ENCODE measurements at places on chromosomes 1 and 21.

- no peak for DNase-seq
Measured at GRCh38 chr1:54359393-54360162, 46.6 kb downstream of the SSBP3 start.

DNA sequence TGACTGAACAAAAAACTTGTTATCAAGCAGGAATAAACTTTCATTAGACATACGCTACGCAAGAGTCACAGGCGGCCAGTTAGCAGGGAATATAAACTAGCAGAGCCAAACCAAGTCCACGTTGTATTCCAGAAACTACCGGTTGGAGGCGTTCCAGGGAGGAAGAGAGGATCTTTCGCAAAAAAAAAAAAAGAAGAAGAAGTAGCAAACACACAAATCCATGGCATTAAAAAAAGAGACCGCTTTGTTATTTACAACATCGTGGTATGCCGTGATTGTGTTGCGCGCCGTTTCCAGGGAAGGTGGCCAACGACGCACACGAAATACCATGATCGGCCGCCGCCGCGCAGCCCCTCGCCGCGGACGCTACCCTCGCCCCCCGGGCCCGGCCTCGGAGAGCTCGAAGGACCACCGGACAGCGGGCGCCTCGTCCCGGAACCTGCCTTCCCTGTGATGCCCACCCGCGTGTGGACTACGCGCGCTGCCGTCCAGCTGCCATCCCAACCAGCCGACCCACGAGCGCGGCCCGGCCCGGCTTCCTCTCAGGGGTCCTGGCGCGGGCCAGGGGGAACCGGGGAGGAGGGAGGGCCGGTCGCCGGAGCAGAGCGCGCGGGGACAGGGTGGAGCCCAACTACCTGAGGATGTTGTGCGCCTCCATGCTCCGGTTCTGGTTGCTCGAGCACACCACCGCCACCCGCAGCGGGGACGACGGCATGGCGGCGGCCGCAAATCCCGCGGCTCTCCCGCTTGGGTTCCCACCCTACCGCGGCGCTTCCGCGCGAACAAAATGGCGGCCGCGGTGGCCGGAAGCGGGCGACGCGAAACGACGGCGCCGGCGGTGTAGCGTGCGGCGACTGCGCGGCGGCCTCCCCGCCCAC lies 581 bp downstream of the SSU72 start:
- peak; percentile 84 for DNase-seq

- DNase-seq = no peak
Measured at GRCh38 chr1:159173320-159173719, 1.9 kb downstream of the CADM3 start.

DNA sequence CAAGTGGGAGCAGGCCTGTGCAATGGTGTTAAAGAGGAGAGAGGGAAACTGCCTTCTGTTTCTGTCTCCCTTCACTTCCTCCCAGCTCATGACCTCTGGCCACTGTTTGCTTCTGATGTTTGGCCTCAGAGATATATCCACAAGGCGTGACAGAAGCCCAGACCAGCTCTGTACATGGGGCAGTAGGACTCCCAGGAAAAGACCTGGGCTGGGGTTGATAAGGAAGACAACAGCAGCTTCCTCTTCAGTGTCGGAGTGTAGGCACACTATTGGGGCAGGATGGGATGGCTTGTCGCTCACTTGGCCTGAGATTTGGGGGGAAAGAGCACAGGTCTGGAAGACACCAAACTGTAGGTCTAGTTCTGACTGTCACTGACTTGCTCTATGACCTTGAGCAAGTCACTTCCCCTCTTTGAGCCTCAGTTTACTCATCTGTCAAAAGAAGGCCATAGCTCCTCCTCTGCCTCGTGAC lies 67.8 kb upstream of the KLHDC7A start:
- no peak for DNase-seq

DNA sequence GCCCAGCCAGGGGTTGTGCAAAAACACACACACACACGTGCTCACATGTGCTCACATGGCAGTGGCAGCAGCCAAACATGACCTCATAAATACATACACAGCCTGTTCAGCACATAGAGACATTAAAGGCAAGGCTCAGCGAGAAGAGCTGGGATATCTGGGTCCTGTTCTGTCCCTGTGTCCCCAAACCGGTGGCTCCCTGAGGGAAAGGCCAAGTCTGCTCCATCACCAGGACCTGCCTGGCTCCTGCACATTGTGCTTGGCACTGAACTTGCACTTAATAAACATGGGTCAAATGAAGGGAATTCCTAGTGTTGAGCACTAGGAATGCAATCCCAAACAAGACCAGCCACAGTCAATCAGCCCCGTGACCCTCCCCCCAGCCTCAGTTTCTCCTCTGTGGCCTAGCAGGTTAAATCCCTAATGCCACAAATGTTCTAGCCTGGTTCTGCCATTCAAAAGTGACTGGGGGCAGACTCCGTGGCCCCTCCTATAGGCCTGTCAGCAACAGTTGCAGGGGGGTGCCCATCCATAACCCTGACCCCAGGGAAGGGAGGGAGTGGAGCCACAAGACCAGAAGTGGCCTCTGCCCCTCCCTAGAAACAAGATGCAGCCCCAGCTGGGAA lies 160.9 kb upstream of the VAMP3 start:
- no peak for DNase-seq

GRCh38 chr21:36325373-36326010 lies 5.5 kb downstream of the MORC3 start:
- peak; percentile 39 for DNase-seq

DNA sequence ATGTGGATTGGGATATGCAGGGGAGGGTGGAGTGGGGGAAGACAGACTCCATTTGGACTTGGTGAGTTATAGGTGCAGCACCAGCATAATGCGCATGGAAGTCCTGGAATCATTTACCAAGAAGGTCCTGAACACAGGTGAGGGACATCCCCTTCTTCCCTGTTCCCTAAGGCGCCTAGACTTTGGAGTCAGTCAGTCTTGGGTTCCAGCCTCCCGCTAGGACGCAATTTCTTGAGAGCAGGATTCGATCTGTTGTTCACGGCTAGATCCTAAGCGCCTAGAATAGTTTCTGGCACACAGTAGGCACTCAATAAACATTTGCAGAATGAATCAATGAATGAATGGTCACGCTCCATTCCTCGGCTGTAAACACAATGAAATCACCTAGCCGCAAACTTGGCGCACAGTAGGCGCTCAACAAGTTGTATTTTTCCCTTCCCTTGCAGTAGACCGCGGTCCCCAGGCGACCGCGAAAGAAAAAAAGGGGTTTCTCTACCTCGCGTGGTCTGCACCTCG lies 1.0 kb upstream of the AK4 start:
- no peak for DNase-seq

- DNase-seq = no peak
Measured at GRCh38 chr1:64337926-64338325, 132.0 kb upstream of the CACHD1 start.

DNA sequence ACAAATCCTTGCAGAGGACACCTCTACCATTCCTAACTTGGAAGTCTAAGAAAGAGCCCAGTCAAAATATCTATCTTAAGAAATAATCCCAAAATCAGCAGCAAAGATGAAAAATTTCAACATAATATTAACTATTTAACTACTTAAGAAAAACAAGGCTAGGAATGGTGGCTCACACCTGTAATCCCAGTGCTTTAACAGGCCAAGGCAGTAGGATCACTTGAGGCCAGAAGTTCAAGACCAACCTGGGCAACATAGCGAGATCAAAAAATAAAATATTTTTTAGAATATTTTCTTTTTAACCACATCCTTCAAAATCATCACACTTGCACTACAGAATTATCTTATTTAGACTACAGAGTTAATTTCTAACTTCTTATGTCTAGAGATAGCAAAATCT lies 4.9 kb downstream of the CNN3 start:
- DNase-seq = no peak

GRCh38 chr1:107183011-107183410 lies 42.2 kb downstream of the NTNG1 start:
- DNase-seq = no peak

GRCh38 chr1:77282187-77282865 lies 507 bp downstream of the AK5 start:
- DNase-seq = no peak

- no peak for DNase-seq
Measured at GRCh38 chr1:48266576-48266975, 44.1 kb downstream of the SLC5A9 start.

- peak; percentile 90 for DNase-seq
Measured at GRCh38 chr1:150067184-150068108, at the start of gene VPS45. Gene VPS45, plus strand, starts transcription at chr1:150067776. Its CDS starts 82 bp downstream, at chr1:150067858.

DNA sequence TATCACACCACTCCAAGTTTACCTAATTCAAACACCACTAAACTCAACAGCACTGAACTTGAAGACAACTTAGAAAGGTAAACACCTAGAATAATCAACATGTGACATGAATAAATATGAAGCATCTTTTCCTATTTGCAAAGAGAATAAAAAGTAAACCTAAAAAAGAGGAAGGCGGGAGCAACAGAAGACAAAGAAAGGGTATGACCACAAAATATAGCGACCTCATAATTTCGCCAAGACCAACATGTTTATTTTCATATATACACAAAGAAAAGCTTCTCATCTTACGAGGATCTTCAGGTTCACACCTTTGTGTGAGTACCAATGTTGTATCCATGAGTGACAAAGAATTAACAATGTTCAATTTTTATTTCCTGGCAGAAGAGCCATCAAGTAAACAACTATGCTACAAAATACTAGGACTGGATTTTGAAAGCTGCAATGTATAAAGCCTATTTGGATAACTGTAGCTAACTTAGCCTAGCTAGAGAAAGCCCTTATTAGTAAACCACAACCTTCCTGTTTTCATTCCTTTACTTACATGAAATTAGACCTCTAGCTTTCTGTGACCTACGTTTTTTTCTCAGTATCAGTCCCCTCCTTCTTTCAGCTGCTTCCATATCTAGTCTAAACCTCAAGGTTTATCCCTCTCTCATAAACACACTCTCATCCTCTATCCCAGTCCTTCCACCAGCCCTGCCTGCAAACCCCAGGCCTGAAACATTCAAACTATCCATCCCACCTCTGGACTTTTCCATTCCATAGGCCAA lies 21.3 kb upstream of the PHTF1 start:
- DNase-seq = no peak

GRCh38 chr21:42522271-42522670 lies 8.6 kb downstream of the SLC37A1 start:
- no peak for DNase-seq

GRCh38 chr1:226195144-226195543 lies 8.6 kb upstream of the ACBD3 start:
- no peak for DNase-seq

DNA sequence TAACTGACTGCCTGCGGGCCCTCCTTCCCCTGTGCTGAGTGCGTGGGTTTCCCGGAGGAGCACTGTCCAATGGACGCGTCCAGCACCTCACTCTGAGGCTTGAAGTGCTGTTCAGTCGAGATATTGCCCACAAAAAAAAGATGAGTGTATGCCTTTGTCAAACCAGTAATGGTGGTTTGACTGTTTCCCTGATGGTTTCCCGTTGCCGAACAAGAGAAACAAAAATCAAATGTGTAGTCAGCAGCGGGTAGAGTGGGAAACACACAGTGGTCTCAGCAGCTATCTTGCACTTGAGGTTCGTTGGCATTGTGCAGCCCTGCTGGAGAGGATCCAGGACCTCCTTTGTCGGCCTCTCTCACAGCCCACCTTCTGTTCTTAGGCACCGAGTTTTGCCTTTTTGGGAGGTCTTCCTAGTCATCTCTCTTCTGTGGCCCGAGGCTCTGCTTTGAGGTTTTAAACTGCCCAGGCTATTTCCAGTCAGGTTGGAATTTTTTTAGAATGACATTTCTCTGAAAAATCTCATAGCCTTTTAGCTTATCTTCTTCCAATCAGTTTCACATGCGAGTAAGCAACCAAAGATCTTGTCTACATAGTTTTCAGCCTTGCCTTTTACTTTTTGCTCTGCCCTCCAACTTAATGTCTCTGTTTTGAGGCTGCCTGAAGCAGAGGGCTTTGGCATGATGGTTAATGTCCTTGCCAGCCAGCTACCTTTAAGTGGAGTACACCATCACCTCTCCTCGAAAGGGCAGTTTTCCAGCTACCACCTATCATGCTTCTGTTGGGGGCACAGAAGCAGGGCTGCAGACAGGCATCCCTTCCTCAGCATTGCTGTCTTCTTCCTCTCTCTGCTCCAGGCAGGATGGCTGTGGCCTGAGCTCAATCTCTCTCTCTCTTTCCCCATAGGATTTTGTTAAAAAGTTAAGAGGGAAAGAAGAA lies 132.3 kb downstream of the URB2 start:
- DNase-seq = no peak

GRCh38 chr1:46749921-46750404 lies 31.0 kb upstream of the EFCAB14 start:
- DNase-seq = no peak

- DNase-seq = no peak
Measured at GRCh38 chr1:212555426-212555825, 53.1 kb upstream of the ATF3 start.

DNA sequence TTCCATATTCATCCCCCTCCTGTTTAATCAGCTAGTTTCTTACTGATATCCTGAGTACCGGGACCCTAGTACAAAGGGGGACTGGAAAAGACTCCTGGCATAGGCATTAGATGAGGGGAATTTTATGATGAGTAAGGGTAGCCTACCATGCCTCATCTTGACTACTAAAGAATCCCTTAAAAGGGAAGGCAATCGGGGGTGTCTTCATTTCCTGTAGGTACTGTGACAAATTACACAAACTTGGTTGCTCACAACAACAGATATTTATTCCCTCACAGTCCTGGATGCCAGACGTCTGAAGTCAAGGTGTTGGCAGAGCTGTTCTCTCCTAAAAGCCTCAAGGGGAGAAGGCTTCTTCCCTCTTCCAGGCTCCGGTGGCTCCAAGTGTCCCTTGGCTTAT lies 28.9 kb upstream of the RUNX1 start:
- DNase-seq = no peak

DNA sequence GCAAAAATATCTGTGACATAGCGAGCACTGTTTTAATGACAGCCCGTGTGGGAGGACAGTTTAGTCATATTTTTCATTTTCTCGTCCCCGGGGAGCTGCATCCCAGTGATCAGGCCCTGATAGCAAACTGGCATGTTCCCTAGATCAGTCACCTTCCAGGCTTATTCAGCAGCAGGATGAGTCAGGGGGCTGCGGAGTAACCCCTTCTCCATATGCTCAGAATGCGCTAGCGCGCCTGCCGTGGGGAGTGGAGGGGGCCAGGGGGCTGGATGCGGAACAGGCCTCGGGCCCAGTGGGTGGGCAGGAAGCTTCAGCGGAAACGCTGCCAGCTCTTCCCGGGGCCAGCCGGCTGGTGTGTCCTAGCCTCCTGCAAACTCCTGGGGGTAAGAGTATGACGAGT lies 94.0 kb downstream of the KCND3 start:
- no peak for DNase-seq

DNA sequence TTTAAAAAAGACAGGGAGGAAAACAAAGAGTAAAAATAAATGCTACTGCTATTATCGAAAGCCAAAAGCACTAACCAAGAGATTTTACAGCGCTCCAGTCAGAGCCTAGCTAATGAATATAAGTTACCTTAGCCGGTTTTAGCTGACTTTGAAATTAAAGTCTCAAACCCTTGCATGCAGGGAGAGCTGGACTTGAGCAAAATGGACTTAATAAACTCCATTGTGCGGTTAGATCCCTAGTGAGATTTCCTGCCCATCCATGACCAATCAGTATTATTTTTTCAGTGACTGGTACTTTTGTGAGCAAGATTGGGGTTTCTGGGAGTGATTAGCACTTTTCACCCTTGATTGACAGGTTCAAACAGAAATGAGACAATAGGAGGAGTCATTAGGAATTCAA lies 333.4 kb upstream of the ADGRL2 start:
- no peak for DNase-seq

GRCh38 chr1:39105061-39105840 lies 79.1 kb downstream of the NDUFS5 start:
- DNase-seq = peak; percentile 86
